ENCODE measurements at places on chromosomes 16 and 17. TPM values are rescaled to one million over a fixed set of nuclear protein-coding genes. Genes with fewer than 3 reads are reported as not detected.

- H3K27ac ChIP-seq, result no peak overlapping the region
- H3K4me3 ChIP-seq, result no peak overlapping the region
- no peaks in the 10 kb centered on the region for H3K27me3 ChIP-seq
Measured at GRCh38 chr16:56936491-56936890, 4.5 kb downstream of the HERPUD1 start.

DNA sequence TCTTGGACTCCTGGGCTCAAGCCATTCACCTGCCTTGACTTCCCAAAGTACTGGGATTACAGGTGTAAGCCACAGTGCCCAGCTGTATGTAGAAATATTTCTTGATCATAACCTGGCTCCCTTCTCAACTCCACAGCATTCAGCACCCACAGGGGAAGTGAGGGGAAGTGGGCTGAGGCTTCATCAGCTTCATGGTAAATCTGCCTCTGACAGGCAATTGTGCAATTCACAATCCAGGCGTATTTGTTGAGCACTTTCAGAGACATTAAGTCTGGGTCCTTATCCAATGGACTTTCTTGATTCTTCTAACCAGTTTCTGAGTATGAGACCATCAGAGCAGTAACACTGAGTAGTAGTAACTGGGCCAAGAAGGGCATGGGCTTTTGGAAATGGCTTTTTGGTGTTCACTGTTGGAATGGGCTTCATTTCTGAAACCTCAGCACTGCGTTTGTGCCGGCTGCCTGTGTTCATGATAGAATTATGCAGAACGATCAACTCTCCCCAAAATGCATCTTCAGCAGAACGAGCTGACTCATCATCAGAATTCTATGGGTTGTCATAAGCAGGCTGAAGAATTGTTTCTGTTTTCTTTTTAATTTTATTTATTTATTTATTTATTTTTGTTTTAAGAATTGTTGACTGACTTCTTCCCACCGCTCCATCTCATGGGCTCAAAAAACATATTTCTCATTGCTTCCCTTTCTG, 28.9 kb downstream of the FAM20A start:
- H3K36me3 ChIP-seq, result no peaks in the 10 kb centered on the region
- H3K27ac ChIP-seq, result no peak overlapping the region
- peaks cover 8% of the 10 kb centered on the region for H3K4me1 ChIP-seq
- no peak overlapping the region for H3K4me3 ChIP-seq

- DNase-seq, result no peak
- H3K4me1 ChIP-seq, result no peaks in the 10 kb centered on the region
- H3K4me3 ChIP-seq, result no peak overlapping the region
- H3K27ac ChIP-seq, result no peak overlapping the region
Measured at GRCh38 chr16:21033704-21034103, 116.9 kb downstream of the DNAH3 start.

PRSS27 gene
- total RNA-seq, result 0.46 TPM

GRCh38 chr17:28511858-28512461, 5.8 kb downstream of the FOXN1 start:
- H3K36me3 ChIP-seq, result no peaks in the 10 kb centered on the region
- H3K4me3 ChIP-seq, result no peak overlapping the region
- DNase-seq, result no peak
